Diencephalon (tissue), 1 donor: ENCODE measurements at places on chromosomes 7 and 10. TPM values are rescaled to one million over a fixed set of nuclear protein-coding genes. Genes with fewer than 3 reads are reported as not detected.

The LLCFC1 gene
- total RNA-seq, result not detected

The CYP2C18 gene
- 0.23 TPM for total RNA-seq

The BEND7 gene
- 16.8 TPM for total RNA-seq

The PPP3CB gene
- 156 TPM for total RNA-seq

The PLEKHS1 gene
- total RNA-seq, result not detected

The ITGA8 gene
- total RNA-seq, result 6.5 TPM

The PPP1R17 gene
- total RNA-seq, result 2.8 TPM

The C10orf62 gene
- 0.23 TPM for total RNA-seq

The LIPN gene
- not detected for total RNA-seq

The FAM237B gene
- total RNA-seq, result 0.23 TPM

The NKX2-3 gene
- total RNA-seq, result not detected

The MSRB2 gene
- total RNA-seq, result 27.2 TPM

The ASB4 gene
- total RNA-seq, result 0.69 TPM

The FKBP6 gene
- not detected for total RNA-seq

The PODXL gene
- 13.8 TPM for total RNA-seq

The RGS10 gene
- total RNA-seq, result 12.9 TPM

The OPN4 gene
- total RNA-seq, result not detected

The LIPK gene
- not detected for total RNA-seq

The TCF7L2 gene
- total RNA-seq, result 84.0 TPM

The ADIRF gene
- 4.8 TPM for total RNA-seq

The OPALIN gene
- not detected for total RNA-seq

The EPO gene
- not detected for total RNA-seq

The PNLIPRP1 gene
- not detected for total RNA-seq

The BMPER gene
- total RNA-seq, result 12.2 TPM

The RNF32 gene
- 2.5 TPM for total RNA-seq

The CTAGE8 gene
- not detected for total RNA-seq

The GRID2IP gene
- total RNA-seq, result 2.1 TPM

The HOXA11 gene
- total RNA-seq, result not detected

The SPAG6 gene
- total RNA-seq, result 11.1 TPM

The PON1 gene
- total RNA-seq, result 1.2 TPM

The LIPJ gene
- total RNA-seq, result 1.6 TPM

The CCDC201 gene
- total RNA-seq, result not detected

The GIMAP8 gene
- total RNA-seq, result 2.8 TPM

The GET4 gene
- 17.5 TPM for total RNA-seq

The GIGYF1 gene
- total RNA-seq, result 16.4 TPM

The HMX2 gene
- 0.92 TPM for total RNA-seq

The KLF14 gene
- 0.23 TPM for total RNA-seq

The INMT gene
- total RNA-seq, result 0.23 TPM

The TMEM178B gene
- 126 TPM for total RNA-seq

The CPN1 gene
- not detected for total RNA-seq

The GDI2 gene
- 347 TPM for total RNA-seq

The PILRA gene
- 1.2 TPM for total RNA-seq

The PTPRZ1 gene
- 319 TPM for total RNA-seq

The TDRD1 gene
- 1.4 TPM for total RNA-seq

The MET gene
- total RNA-seq, result 2.8 TPM

The GIMAP2 gene
- 6.7 TPM for total RNA-seq

The NPFFR1 gene
- 5.1 TPM for total RNA-seq

The RARRES2 gene
- 10.8 TPM for total RNA-seq

The WASHC2C gene
- 32.1 TPM for total RNA-seq

The SMARCD3 gene
- 213 TPM for total RNA-seq

The AKR1C4 gene
- not detected for total RNA-seq

The NCF1 gene
- 0.69 TPM for total RNA-seq

The OR2A5 gene
- not detected for total RNA-seq

The FAM180A gene
- not detected for total RNA-seq

The FGFBP3 gene
- 21.7 TPM for total RNA-seq
